ENCODE measurements at places on chromosomes 4 and X. TPM values are rescaled to one million over a fixed set of nuclear protein-coding genes. Genes with fewer than 3 reads are reported as not detected.

ARAP2 gene
- 40.0 TPM for total RNA-seq

GRCh38 chr4:8353912-8354453 is 84.4 kb downstream of the HTRA3 start:
- DNase-seq = no peak

USP51 gene
- total RNA-seq = 1.5 TPM

YIPF7 gene
- not detected for total RNA-seq

CCNQ gene
- 13.9 TPM for total RNA-seq

- DNase-seq = no peak
Measured at GRCh38 chr4:61762722-61763627, 562.8 kb downstream of the ADGRL3 start.

DNA sequence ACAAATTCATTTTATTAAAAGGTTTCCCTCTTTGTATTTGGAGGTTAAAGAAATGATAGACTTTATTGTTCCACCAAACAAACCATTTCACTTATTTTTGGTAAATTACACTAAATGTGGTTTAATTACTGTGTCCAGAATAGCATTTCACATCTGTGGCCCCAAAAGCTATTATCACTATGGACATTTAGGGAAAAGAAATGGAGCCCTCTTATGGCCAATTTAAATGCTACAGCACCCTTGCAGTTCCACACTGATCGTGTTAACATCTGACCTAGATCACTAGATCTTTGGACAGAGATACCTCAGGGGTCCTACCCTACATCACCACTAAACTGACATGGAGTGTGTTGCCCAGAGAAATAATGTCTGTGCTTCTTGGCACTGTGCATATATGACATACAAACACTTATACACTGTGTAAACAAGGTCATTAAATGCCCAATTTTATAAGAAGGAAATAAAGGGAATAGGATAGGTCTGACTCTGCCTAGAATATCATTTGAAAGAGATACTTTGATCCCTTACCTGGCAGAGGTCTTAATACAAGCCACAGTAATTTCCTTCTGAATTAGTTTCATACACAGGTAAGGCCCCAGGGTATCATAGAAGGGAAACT is 163.9 kb downstream of the KDR start:
- no peak for DNase-seq

GAK gene
- 82.9 TPM for total RNA-seq
